Esophagus muscularis mucosa (tissue), 4 donors: ENCODE measurements at places on chromosomes 2 and 18. TPM values are rescaled to one million over a fixed set of nuclear protein-coding genes. Genes with fewer than 3 reads are reported as not detected.
A peak's percentile ranks its signal among the peaks of the same experiment; 100 is the strongest.

- no peak for DNase-seq
Observed at GRCh38 chr18:61544178-61544577, 210.9 kb downstream of the CDH20 start.

- DNase-seq, result no peak
Observed at GRCh38 chr18:12330766-12331165, 22.7 kb downstream of the TUBB6 start.

GRCh38 chr2:6222296-6222695 lies 530.1 kb downstream of the SOX11 start:
- DNase-seq, result peak; percentile 88

- peak; percentile 94 for DNase-seq
Observed at GRCh38 chr2:241272303-241273209, 42.9 kb downstream of the HDLBP start.

CD28 gene
- total RNA-seq, result 2.2 TPM

GRCh38 chr2:157592948-157593347 lies 35.7 kb downstream of the ACVR1C start:
- DNase-seq, result no peak

DNA sequence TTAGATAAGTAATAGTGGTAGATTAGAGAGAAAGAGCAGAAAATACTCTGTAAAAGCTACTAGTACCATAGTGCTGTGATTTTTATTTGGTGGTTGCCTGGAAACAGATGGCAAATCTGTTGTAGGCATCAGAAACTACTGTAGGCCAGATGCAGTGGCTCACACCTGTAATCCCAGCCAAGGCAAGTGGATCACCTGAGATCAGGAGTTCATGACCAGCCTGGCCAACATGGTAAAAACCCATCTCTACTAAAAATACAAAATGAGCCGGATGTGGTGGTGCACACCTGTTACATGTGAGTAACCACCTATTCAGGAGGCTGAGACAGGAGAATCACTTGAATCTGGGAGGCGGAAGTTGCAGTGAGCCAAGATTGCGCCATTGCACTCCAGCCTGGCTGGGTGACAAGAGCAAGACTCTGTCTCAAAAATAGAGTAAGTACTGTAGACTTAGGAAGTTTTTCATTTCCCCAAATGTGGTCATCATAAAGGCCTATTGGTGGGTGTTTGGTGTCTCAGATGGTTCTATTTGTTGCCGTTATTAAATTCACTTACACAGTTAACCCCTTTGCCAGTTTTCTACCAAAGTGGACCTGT lies 79.6 kb downstream of the SPTBN1 start:
- DNase-seq, result no peak

DNA sequence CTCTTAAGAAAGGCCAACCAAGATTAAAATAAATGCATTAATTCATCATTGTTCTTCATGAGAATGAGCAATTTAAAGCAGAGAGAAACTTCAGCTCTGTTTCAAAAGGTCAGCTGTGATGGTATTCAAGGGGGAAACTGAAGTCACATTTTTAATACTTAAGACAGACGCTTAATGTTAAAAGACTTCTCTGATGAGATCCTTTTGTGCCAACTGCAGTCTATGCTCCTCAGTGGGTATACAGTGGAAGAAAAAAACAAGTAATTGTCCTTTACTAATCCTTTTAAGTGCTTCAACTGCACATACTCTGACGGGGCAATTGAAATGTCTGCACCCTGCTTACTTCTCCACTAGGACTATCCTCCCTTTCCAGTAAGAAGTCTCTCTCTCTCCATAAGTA lies 309.7 kb downstream of the GULP1 start:
- no peak for DNase-seq

ZNF804A gene
- total RNA-seq, result not detected

- no peak for DNase-seq
Observed at GRCh38 chr2:191105082-191105481, 45.7 kb downstream of the STAT4 start.

DNA sequence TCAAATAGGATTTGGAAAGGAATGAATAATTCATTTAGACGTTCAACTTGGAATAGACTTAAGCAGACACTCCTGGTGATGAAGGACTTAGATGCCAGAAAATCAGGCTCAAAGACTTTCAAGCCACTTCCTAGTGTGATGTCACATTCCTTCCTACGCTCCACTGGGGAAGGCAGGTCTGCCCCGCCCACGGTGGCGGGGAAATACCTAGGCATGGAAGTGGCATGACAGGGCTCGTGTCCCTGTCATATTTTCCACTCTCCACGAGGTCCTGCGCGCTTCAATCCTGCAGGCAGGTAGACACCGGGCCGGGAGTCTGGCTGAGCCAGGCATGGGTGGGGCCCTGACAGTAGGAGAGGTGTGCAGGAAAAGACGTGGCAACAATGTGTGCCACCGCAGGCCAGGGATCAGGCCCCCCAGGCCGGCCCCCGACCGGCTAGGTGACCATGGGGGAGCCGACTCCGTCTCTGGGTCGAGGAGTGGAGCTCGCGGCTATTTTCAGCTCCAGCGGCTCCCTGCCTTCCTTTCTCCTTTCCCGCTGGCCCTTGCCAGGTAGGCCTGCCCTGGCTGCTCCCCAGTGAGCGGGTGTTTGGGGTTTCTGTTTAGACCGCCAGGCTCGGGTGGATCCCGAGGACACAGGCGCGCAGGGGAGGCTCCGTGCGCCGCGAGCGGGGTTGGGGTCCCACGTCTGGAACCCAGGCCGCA lies at the start of gene IL1RL2:
Gene IL1RL2, plus strand, starts transcription at position 233 of the 705 bp plus-strand sequence. CDS start 845 bp downstream, outside the sequence.
- DNase-seq, result no peak

SLC66A3 gene
- 70.6 TPM for total RNA-seq

- no peak for DNase-seq
Observed at GRCh38 chr2:227397562-227397961, 9.8 kb upstream of the SCYGR1 start.

DNA sequence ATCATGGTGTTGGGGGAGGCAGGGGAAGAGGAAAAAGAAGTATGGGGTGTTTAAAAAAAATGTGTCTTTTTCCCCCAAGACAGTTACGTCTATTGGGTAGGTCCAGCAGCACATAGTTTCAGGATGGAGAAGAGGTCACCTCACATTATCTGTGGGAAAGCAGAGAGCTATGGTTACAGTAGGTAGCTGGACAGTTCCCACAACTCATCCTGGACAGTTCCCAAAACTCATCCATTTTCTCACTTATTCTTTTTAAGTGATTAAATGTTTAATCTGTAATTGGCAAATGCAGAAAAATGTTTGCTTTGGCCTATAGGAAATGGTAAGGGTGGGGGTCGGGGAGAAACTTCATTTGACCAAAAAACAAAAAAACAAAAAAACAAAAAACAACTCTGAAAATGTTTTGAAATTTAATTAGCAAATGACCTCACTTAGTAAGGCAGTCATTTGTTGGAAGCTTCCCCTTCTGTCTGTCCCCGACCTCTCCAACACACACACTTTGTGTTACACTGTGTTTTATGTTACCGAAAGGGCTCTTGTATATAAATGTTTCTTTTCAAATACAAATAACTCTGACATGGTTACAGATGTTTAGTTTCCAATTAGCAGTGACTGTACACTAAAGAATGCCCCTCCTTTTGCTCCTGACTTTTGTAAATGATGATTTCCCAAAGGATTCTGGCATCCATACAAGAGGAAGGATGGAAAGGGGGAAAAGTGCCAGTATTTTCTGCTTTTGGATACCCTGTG lies 173.3 kb upstream of the ZFP36L2 start:
- DNase-seq, result no peak

CNGA3 gene
- 5.2 TPM for total RNA-seq

GRCh38 chr2:181850936-181851560 lies 40.5 kb upstream of the ITPRID2 start:
- DNase-seq, result no peak

- no peak for DNase-seq
Observed at GRCh38 chr18:25544546-25545287, 192.8 kb upstream of the ZNF521 start.

DNA sequence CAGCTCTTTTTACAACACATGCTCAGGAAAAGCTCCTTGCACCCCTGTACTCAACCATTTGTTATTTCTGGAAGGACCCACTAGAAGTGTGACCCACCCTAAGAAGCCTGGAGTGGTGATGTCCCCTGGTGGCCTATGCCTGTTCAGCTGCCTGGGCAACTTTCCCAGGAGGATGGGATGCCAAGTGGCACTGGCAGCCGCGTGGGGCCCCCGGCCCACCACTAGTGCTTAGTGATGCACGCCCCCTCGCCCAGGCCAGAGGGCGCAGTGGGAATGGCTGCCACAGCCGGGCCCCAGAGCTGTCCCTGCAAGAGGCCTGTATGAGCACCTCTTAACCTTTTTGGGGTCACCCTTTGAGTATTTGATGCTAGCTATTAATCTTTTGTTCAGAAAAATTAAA lies 18.1 kb downstream of the IMPA2 start:
- DNase-seq, result no peak

- no peak for DNase-seq
Observed at GRCh38 chr18:61572871-61573270, 239.6 kb downstream of the CDH20 start.

GRCh38 chr2:4745056-4745991 lies 946.9 kb upstream of the SOX11 start:
- DNase-seq, result no peak

- no peak for DNase-seq
Observed at GRCh38 chr2:98691303-98691702, 39.6 kb downstream of the MGAT4A start.

DNA sequence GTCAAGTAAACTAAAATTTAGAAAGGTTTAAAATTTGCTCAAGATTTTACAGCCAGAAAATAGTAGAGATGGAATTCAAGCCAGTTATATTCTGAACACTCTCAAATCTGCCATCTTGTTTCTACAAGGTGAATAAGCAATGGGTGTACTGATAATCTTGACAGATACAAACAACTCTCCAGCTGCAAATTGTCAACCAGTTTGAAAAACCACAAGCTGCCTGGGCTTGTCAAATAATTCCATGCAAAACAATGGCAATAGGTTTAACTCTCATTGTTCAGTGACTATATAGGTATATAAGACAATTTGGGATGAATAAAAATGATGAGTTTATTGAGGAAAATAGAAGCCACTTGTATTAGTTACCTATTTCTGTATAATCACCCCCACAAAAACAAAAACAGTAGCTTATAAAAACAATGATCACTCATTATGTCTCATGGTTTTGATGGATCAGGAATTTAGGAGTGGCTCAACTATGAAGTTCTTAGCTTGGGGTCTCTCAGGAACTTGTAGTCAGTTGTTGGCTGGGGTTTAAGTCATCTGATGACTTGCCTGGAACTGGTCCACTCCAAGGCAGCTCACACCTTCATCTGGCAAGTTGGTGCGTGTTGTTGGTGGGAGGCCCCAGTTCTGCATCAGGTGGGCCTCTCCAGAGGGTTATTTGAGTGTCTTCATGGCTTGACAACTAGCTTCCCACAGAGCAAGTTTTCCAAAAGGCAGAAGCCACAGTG lies 12.6 kb upstream of the EVA1A start:
- no peak for DNase-seq

DNA sequence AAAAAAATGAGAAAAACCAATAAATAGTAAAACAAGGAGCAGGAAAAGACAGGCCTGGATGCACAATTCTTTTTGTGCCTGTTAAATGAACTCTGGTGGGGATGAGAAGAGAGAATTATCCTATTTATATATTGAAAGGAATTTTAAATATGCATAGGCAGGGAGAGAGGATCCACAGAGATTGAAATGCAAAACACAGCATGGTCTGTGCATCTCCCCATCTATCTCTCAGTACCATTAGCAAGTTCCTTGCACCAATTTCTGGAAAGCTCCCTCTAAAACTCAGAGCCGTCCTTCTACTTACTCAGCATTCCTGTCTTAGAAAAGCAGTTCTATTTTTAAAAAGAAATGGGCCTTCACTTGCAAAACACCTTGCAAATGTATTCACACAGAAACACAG lies 502.3 kb upstream of the KLHL29 start:
- DNase-seq, result no peak

CCDC141 gene
- total RNA-seq, result 2.7 TPM

LIMS2 gene
- total RNA-seq, result 185 TPM

DNA sequence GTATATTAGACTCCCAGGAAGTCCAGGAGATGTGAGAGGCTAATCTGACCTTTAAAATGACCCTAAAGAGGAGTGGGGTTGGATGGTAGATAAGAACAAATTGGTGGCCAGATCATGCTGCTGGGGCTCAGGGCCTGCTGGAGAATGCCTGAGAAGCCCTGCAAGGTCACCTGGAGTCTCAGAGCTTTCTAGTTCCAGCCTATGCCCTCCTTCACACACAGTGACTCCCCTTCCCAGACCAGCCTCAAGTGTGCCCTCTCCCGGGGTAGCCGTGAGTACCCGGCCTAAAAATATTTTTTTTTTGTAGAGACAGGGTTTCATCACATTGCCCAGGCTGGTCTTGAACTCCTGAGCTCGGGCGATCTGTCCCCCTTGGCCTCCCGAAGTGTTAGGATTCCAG lies 44.2 kb upstream of the FZD5 start:
- DNase-seq, result no peak

DNA sequence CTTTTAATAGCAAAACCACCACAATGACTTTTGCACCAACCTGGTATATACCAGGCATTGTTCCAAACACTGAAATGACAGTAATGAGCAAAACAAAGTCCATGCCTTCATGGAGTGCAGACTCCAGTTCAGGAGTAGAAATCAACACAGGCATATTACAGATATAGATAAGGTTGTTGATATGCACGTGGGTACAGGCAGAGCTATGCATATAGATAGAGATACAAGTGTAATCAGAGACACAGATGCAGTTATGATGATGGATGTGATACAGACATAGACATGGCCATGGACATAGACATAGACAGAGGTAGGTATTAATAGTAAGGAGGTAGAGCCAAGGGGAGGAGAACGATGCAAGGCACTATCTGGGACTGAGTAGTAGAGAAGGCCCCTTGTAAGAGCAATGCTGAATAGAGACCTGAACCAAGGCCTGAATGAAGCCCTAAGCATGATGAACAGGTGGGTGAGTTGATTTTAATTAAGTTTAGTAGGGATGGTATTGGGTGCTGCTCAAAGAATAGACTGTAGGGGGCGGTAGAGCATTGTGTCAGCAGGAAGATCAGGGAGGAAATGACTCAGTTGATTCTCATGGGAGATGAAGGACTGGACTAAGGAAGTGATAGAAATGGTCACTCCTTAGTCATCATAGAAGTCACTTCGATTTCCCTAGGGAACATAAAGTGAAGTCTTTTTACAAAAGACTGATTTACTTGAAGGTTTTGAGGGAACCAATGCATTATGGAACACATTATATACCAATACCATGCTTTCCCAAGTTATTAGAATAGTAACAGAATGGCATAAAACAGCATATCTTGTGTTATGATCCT lies 39.4 kb downstream of the CMPK2 start:
- no peak for DNase-seq

DNA sequence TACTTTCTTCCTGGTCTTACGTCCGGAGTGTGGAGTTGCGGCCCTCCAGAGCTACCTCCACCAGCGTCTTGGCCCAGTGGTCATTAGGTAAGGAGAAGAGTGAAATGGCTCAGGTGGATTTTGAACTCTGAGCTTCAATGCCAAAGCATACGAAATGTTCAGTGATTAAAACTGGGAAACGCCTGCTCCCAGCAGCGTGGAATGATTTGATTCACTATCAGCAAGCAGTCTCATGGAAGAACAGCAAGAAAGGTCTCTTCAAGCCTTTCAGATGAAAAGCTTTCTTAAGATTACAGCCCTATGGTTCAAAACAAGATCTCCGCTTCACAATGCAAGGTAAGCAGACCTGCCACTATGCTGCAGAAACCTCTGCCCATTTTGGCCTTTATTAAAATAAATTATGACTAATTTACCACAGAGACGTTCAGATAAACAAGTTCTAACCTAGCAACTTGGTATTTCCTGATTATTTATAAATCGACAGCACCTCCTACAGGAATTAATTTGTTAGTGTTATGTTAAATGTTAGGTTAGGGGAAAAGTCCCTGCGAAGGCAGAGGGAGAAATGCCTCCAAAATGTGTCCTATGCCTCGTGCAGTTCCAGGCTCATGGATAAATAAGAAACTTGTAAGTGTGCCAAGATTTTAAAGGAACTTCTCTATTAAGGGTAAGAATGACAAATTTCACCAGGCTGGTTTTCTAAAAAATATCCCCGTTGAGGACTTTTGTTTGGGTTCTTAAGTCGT lies 10.1 kb downstream of the SP9 start:
- DNase-seq, result no peak
